ENCODE measurements at places on chromosomes 2 and 18.

DNA sequence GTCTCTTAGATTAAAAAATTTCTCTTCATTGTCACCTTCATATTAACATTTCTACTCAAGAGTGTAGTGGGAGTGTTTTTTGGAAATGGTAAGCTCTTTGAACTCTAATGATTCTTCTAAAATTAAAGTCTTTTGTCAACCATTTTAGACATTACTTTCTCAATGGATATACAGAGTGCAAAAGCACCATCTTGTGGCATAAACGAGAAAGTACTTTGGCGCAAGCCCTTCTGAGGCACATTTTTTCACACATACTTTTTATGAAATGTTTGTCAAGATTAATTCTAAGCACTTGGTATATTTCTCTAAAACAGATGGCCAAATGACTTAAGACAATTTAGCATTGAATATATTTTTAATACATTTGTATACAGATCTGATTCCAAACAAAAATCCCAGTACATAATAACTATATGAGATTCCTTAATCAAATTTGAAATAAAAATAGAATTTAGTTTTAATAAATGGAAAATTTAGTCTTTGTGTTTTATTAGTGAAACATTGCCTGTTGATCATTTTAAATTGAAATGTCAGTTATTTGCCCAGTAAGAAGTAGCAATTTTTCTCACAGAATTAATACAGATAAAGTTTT is 63.3 kb upstream of the GALNT5 start:
- DNase-seq, result no peak

- no peak for DNase-seq
Observed at GRCh38 chr2:43207553-43208300, 18.7 kb downstream of the ZFP36L2 start.

- no peak for DNase-seq
Observed at GRCh38 chr18:51006948-51007789, 22.8 kb upstream of the SMAD4 start.

DNA sequence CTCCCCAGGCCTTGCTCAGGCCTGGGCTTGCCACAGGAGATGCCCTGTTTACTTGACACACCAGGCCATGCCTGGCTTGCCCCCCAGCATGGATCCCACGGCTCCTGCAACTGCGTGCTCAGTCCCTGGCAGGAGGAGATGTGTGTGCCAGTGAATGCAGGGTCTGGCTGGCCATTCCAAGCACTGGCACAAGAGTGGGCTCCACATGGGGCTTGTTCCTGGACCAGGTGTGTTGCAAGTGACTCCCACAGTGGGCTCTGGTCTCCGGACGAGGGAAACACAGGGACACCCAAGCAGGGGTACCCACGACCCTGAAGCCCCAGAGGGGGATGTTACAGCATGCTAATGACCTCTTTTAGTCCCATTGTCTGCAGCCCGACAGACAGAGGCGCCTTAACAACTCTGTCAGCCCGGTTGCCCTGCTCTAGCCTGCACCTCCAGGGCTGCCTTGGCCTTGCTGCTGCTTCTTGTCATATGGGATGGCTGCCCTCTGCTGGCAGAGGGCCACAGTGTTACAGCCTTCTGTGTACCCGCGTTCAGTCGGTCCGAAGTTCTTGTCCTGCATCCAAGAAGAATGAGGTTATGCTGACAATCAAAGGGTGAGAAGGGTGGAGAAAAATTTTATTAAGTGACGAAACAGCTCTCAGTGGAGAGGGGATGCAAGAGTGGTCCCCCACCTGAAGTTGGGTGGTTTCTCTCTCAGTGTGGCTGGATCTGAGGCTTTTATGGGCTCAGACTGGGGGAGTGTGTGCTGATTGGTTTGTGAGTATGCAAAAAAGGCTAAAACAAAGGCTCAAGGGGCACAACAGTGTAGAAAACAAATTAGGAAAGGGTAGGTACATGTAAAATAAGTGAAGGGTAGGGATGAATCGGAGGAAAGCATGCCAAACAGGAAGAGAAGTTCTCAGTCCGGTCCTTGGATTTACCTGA is 180.4 kb downstream of the MBD5 start:
- DNase-seq, result peak; percentile 13

DNA sequence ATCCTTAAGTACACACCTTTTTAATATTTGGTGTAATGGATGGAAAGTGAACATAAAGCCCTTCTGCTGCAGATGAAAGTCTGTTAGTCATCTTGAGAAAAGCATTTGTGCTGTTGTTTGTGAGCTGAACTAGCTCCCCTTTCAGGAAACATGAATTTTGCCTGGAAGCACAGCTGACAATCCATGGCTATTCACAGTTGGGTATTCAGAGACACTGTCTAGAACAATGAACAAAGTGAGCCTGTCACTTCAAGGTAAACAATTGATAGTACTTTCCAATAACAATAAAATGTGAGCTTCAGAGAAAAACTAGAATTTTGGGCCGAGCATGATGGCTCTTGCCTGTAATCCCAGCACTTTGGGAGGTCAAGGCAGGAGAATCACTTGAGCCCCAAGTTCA is 6.8 kb upstream of the EFHD1 start:
- DNase-seq, result no peak

DNA sequence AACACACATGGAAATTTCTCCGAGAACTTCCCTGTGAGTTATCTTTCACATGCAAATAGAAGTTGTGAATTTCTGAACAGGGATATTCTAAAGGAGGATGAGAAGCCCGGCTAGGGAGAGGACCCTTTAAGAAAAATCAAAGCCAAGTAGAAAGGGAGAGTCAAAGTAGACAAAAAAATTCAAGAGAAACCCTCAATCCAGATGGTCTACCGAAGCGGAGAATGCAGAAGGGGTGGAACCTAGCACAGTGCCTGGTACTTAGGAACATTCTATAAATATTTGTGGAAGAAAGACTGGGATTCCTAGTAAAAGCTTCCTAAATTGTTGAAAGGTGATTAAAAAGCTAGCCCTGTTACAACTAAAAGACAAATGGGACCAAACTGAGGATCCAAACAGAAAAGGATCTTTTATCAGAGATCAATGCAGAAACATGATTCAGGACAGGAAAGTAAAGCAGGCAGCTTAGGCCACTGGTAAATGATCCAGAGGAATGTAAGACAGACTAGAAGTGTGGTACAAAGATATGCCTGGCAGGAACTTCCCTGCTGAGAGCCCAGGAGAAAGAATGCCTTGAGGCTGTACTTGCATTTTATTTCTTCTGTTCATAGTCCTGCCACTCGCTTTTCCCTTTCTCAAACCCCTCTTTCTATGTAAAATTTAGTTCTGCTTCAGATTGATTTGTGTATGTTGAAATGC is 19.5 kb upstream of the GLS start:
- DNase-seq, result no peak
